ENCODE measurements at places on chromosomes 11 and 22.

DNA sequence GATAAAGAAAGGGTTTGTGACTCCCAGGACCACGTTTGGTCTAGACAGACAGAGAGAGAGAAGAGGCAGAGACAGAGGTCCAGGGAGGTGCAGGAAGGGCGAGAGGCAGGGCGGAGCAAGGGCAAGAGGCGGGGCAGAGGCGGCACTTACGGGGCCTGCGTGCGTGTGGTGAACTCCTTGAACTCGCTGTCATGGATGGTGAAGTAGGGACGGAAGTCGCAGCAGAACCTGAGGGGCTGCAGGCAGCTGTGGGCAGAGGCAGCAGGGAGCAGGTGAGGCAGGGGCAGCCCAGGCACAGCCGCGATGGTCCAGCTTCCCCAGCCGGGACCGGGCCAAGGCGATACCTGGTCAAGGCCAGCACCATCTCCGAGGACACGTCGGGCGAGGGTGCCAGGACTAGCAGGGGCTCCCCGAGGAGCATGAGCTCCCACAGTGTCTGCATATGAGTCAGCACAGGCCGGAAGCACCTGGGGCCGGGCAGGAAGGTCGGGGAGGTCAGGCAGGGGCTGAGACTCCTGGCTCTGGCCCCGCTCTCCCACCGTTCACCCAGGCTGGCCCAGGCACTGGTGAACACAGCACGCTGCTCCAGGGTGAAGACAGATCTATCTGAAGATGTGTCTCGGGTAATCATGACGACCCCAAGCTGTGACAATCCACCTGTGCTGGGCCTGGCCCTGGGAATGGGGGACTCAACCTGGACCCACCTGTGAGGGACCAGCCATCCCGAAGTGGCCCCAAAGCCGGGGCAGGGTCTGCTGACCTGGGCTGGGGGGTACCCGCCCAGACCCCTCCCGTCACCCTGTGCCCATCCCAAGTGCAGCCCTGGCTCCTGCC is 7.2 kb upstream of the PLXNB2 start:
- peak; percentile 66 for DNase-seq

GRCh38 chr22:32341122-32341740 is 16.4 kb upstream of the RFPL3 start:
- no peak for DNase-seq

- DNase-seq: peak; percentile 80
Measured at GRCh38 chr11:64656862-64657261, 65.8 kb downstream of the SLC22A12 start.

- no peak for DNase-seq
Measured at GRCh38 chr11:57588046-57588710, 9.3 kb upstream of the SERPING1 start.

- DNase-seq: peak; percentile 60
Measured at GRCh38 chr22:36356708-36357624, 30.8 kb downstream of the MYH9 start.

DNA sequence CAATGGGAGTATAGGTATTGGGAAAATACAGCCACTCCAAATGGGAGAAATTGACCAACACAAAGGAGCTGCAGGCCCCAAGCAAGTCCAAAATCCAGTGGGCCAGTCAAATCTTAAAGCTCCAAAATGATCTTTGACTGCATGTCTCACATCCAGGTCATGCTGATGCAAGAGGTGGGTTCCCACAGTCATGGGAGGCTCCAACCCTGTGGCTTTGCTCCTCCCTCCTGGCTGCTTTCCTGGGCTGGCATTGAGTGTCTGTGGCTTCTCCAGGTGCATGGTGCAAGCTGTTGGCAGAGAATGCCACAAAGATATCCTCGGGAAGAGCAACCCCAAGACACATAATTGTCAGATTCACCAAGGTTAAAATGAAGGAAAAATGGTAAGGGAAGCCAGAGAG is 80.8 kb downstream of the IGLL5 start:
- DNase-seq: no peak

DNA sequence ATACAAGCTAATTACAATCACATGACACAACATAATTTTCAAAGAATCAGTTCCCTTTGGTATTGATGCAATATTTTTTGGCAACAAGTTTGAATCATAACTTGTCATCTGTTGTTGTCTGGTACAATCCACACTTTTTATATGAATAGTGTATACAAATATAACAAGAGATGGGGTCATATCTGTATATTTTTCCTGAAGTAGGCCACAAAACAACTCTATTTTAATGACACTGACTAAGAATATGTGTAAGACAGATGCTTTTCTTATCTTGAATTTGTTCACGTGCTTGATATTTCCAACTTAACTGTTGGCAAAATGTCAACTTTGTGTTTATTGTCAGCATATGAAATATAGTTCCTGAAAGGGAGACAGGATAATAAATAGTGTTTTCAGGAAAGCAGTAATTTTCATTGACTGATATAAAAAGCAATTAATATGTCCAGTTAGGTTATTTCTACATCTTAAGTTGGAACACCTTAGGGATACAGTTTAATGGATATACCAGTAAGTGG is 27.9 kb downstream of the NOX4 start:
- no peak for DNase-seq

DNA sequence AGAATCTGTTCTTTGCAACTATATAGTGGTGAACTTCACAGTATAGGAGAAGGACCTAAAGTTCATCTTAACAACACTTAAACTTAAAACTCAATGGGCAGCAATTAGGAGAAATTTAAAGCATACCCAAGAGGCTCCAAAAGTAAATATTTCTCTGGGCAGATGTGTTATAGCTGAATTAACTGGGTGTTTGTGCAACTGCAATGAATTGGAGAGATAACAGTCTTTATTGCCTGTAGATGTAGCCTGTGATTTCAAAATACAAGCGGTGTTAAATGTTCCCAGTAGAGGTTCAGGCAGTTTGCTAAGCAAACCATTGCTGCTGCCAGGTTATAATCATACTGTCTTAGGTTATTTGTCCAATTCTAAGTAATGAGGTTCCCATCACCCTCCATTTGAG is 294.1 kb upstream of the MTNR1B start:
- DNase-seq: no peak

GRCh38 chr11:119190531-119190930 is 5.3 kb downstream of the NHERF4 start:
- no peak for DNase-seq

DNA sequence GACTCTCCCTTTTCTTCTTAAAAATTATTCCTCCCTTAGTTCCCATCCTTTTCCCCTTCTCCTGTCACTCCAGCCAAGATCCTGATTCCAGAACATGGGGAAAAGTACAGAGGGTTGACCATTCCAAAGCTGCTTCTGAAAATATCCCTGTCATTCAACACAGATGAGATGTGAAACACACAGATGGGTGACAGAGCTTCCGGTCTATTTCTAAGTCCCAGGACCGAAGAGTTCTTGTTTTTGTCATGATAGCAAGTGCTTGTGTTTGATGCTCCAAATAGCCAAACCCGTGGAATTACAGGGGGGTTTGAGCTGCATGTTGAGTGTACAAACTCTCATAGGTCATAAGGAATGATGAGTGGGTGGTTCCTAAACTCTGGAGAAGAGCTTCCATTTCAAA is 57.9 kb downstream of the PARVA start:
- no peak for DNase-seq

DNA sequence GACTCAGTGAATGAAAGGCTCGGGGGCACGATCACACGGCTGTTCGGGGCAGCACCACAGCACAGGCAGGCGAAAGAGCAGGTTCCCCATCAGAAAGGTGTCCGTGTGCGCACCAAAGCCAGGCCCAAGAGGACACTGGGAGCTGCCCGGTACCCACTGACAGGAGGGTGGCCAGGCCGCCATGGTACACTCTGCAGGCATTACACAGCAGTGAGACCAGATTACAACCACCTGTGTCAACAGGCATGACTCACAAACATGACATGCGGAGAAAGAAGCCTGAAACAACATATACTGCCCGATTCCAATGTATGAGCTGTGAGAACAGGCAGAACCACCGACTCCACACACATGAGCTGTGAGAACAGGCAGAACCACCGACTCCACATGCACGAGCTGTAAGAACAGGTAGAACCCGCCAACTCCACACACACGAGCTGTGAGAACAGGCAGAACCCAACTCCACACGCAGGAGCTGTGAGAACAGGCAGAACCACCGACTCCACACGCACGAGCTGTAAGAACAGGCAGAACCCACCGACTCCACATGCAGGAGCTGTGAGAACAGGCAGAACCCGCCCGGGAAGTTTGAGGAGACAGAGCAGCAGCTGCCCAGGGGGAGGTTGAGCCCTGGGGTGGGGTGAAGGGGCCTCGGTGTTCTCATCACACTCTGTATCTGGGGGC is 32.6 kb downstream of the KIAA0930 start:
- DNase-seq: peak; percentile 92

- DNase-seq: no peak
Measured at GRCh38 chr22:28885939-28886338, 2.6 kb downstream of the ZNRF3 start.

GRCh38 chr11:105245781-105246315 is 106.3 kb upstream of the CARD18 start:
- DNase-seq: no peak

GRCh38 chr11:36757075-36757474 is 159.0 kb upstream of the RAG2 start:
- no peak for DNase-seq

DNA sequence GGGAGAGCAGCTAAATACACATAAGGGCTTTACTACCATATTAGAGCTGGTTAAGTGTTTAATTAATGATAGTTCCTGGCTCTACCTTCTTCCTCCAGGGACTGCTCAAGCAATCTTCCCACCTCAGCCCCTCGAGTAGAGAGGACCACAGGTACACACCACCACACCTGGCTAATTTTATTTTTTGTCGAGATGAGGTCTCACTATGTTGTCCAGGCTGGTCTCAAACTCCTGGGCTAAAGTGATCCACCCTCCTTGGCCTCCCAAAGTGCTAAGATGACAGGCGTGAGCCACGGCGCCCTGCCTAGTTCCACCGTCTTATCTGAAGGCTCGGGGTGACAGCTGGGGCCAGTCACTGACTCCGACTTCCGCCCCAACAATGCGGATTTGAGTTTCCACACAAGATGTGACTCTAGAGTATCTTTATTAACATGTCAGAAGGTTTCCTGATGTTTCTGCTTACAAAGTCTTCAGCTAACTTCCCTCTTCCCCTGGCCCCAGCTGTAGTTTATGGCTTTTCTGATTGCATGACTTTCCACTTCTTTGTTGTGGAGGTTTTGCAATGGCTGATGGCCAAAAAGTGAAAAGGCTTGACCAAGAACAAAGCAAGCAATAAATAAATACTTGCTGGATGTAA is 16.8 kb downstream of the TPST2 start:
- no peak for DNase-seq

DNA sequence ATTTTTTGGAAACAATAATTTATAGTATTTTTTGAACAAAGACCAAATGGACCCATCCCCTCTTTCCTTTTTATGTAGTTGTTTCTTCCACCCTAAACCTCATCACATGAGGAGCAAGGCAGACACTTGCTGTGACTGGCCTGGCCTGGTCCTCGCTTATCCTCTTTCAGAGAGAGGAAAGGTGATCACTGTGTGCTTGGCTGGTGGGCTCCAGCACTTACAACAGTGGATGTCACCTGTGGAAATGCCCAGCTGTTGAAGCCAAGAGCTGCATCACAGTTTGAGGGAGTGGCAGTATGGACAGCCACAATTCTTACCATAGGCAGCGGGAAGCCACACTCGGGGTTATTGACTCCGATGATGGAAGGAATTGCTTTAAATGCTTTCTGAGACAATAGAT is 185.7 kb downstream of the BCR start:
- no peak for DNase-seq

DNA sequence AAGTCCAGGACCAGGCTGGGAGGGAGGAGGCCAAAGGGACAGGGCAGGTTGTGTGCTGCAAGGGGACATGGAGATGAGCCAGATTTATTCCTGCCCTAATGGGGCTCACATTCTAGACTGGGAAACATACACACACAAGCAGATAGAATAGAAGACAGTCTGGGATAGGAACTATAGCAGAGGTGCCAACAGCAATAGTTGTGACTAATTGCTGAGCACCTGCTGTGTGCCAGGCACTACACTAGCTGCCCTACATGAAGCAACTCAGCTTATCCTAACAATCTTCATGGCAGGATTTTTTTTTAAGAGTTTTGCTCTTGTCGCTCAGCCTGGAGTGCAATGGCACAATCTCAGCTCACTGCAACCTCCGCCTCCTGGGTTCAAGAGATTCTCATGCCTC is 11.4 kb downstream of the MOGAT2 start:
- DNase-seq: no peak

DNA sequence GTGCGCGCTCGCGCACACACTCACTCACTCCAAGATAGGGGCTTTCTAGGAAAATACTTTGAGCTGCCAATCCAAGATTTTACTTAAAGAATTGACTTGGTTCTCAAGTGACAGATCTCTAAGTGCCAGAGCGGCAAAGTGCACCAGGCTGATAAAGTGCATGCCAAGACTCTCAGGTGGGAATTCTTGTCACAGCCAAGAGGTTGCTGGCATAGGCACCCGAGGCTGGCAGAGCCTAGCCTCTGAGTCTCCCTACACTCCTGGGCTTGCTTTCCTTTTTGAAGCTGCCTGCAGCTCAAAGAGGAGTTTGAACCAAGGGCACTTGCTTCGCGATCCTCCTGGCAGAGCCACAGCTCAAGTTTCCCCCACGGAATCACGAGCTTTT is 2.5 kb upstream of the ADM start:
- no peak for DNase-seq

- no peak for DNase-seq
Measured at GRCh38 chr11:118696673-118697226, 17.3 kb upstream of the TREH start.

- no peak for DNase-seq
Measured at GRCh38 chr11:104522650-104523049, 358.7 kb upstream of the PDGFD start.

DNA sequence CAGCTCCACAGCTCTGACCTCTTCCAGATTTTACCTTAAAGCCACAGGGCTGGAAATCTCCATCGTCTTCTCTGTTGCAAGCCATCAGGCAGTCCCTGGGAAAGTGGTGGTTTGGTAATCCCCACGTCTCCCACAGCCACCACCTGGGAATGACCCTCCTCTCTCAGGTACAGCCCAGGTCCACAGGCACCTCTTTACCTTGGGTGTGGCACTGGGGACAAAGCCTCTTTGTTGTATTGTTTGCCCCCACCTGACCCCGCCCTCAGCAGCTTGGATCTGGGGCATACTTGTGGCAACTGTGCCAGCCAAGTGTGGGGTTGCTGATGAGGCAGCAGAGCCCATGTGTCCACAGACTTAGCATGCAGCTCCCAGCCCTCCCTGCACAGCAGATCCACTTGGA is 77.6 kb downstream of the LRRC32 start:
- no peak for DNase-seq

DNA sequence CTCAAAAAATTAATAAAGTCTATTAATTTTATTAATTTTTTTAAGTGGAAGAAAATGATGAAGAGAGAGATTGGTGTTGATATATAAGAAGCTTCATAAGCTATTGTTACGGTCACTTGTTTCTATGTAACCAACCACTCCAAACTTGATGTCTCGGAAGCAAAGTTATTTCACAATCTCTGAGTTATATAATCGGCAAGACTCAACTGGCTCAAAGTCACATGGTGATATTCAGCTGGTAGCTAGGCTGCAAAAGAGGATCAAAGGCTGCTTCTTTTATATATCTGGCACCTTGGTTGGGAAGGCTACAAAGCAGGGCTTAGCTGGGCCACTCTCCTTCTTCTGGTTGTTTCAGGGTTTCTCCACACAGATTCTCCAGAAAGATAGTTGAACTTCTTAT is 245.1 kb upstream of the ARHGAP42 start:
- DNase-seq: no peak

All from osteoblast (primary cell).